IMR-90 (cell line): ENCODE measurements at places on chromosomes 12 and 14. TPM values are rescaled to one million over a fixed set of nuclear protein-coding genes. Genes with fewer than 3 reads are reported as not detected.

DNA sequence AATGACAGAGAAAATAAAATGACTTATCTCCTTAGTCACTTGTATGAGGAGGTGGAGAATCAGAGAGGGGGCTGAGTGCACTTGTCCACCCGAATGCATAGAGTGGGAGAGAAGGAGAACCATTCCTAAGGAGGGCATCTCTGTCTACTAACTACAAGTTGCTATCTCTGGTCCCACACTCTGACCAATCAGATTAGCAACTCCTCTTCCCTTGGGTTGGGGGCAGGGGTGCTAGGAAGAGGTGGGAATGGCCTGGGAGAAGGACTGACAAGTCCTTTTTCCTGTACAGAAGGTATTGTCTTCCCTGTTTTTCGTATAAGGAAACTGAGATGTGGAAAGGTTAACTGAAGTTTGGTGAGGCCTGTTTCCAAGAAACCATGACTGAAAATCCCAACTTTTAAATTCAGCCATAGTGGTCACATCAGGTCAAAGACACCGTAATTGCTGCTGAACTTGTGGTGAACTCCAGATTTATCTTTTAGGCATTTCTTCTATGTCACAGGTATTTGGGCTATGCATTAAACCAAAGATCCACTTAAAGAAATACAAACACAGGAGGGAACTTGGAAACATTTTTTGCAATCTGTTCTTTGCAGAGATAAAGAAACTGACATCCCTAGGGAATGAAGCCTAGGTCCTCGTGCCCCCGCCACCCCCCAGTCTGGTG lies 207.8 kb downstream of the CRADD start:
- peak; percentile 64 for DNase-seq

- peak; percentile 76 for DNase-seq
Measured at GRCh38 chr14:74963705-74964271, 8.4 kb upstream of the PGF start.

Gene DTX1
- total RNA-seq = not detected in 2 replicates

- DNase-seq = no peak
Measured at GRCh38 chr12:90575995-90576394, 379.0 kb downstream of the CCER1 start.
